ENCODE measurements at places on chromosomes 4 and X.
A peak's percentile ranks its signal among the peaks of the same experiment; 100 is the strongest.

DNA sequence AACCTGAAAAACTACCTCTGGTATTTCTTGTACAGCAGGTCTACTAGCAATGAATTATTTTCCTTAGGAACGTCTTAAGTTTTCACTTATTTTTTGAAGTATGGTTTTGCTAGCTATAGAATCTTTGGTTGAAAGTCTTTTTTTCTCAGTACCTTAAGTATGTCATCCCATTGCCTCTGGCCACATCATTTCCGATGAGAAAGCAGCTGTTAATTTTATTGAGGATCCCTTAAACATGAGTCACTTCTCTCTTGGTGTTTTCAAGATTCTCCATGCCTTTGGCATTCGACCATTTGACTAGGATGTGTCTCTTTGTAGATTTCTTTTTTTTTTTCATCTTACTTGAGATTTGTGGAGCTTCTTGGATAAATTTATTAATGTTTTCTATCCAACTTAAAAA is 803.8 kb upstream of the AMOT start:
- DNase-seq: no peak

DNA sequence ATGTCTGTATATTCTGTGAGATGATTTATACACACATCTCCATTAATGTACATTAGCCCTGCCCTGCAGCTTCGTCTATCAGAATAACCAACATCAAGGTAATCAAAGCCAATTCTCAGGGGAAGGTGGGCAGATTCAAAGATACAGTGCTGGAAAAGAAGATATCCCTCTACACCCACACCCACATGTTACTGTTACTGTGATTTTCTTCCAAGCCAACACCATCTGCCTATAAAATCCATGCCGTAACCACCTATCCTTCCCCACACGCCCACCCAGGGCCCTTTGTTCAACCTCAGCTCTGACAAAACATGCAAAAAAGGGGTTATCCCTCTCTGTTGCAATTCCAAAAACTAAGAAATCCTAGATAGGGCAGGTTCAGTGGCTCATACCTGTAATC is 20.0 kb downstream of the OPHN1 start:
- DNase-seq: no peak

DNA sequence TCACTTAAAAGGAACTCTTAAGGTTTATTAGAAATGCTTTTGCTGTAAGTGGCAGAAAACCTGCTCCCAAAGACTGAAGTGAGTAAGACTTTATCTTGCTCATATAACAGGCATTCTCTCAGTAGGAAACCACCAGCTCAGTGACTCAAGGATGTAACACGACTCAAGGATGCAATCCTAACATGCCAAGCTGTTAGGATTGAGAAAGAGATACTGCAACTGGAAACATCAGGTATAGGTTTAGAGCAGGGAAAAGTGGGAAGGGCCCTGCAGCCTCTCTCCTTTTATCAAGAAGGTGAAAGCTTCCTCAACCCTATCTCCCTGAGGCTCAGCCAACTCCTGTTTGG is 11.9 kb upstream of the SLC9A7 start:
- no peak for DNase-seq

- DNase-seq: no peak
Measured at GRCh38 chr4:675036-675882, 917 bp downstream of the MYL5 start.

DNA sequence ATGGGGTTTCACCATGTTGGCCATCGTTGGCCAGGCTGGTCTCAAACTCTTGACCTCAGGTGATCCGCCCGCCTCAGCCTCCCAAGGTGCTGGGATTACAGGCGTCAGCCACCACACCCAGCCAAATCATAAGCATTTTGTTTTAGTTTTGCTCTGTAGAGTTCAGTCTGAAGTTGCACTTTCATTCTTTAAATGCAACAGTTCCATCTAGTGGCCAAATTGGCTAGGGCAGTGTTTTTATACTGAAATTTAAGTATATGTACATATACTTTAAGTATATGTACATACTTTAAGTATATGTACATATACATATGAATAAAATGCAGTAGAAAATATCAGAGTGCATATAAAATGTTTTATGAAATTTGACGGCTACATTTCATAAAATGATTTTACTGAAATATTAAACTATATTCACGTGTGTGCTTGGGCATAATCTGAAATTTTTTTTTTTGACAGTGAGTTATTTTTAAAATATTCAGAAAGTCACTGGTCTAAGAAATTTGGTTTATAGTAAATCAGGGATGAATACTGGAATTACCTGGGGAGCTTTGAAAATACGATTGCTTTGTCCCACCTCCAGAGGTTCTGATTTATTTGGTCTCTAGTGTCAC is 145.5 kb downstream of the NWD2 start:
- peak; percentile 96 for DNase-seq

GRCh38 chr4:26192899-26193869 is 127.6 kb upstream of the RBPJ start:
- no peak for DNase-seq

DNA sequence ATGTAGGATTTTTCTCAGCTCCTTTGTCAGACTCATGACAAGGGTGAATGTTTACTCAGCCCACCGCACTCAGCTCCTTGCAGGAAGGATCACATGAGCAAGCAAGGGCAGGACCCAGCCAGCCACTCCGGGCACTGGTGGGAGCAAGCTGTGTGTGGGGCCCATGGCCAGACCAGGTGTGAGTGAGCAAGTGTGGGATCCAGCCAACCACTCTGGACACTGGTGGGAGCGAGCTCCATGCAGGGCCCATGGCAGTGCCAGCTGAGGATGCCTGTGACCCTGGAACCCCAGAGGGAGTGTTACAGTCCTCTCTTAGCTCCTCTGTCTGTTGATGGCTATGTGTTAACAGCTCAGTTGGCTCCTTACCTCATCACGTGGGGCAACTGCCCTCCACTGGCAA is 2750.6 kb downstream of the PCDH7 start:
- no peak for DNase-seq

DNA sequence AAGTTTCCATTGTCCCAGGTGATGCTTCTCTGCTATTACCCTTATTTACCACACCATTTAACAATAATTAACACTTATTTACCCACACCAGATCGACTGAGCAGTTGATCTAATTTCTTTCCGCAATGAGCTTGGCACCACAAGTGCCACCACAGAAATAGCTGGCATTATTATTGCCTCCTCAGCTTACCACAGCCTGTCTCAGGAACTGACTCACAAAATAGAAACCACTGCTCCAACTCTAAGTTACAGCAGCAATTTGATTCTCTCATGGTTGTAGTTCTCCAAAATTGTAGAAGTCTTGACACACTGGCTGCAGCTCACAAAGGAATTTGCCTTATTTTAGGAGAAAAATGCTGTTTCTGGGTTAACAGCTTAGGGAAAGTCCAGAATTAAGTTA is 22.5 kb downstream of the ZNF721 start:
- DNase-seq: no peak

DNA sequence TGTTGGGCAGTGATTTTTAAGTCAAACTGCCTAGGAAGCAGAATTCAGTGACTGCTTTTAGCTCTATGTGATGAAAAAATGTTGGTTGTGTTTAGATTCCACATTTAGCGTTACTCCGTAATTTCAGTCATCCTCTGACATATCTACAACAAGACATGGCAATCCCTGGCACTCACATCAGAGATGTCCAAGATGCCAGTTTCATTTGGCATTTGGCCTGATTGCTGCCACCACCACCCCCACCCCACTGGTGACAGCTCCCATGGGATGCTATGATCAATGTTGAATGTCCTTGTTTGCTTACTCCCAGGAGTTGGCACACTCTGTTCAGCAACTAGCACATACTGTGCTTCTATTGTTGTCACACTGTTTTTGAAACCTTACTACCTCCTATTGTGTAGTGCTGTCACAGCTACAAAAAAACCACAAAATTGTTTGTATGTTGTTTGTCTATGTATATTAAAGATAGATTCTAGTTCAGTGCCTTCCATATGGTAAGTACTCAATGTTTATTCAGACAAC is 101.4 kb downstream of the AWAT2 start:
- DNase-seq: no peak

DNA sequence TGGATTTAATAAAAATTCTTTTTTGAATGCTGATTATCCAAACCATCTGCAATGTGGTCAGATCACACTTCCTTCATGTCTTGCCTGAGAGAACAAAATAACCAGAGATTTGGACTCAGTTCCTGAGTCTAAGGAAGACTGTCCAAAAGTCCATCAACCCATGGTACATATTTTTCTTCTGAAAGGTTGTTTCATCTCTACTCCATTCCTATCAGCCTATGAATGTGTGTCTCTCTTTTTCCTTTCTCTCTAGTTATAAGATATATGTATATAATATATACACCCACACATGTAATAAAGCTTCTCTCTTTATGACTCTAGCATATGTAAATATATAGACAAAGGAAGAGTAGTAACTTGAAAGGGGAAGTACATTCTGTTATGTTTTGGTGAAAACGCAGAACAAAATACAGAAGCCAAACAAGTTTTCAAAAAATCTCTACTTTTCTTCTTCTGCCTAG is 226.9 kb downstream of the ARHGAP24 start:
- peak; percentile 81 for DNase-seq

- no peak for DNase-seq
Measured at GRCh38 chr4:20490734-20491133, 209.5 kb upstream of the PACRGL start.

DNA sequence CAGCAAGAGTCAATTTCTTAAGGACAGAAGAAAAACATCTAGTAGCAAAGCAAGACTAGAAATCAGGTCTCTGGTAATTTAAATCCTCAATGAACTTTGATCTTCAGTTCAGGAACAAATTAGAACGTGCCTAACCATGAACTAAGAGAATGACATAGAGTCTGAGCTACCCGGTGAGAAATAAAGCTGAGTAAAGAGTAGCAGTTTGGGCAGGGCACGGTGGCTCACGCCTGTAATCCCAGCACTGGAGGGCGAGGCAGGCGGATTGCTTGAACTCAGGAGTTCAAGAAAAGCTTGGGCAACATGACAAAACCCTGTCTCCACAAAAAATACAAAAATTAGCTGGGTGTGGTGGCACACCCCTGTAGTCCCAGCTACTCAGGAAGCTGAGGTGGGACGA is 37.7 kb downstream of the ACE2 start:
- no peak for DNase-seq

DNA sequence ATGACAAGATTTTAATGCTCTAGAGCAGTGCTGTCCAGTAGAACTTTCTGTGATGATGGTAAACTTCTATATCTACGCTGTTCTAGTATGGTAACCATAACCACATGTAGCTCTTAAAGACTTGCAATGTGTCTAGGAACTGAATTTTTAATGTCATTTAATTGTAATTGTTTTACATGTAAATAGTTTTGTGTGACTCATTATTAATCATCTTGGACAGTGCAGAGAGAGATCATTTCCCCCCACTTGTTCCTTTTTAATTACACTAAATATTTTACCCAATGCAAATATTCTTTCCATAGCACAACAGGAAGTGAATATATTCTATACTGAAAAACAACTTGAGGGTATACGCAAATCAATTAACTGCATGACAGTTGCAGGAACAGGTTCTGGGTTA is 5.8 kb downstream of the ATG4A start:
- no peak for DNase-seq

GRCh38 chr4:184664445-184665210 is 15.1 kb downstream of the PRIMPOL start:
- DNase-seq: peak; percentile 36

- peak; percentile 87 for DNase-seq
Measured at GRCh38 chrX:154490414-154491083, at the start of gene SLC10A3. TSS of gene SLC10A3 (minus strand) at chrX:154490629. CDS start at chrX:154488940, 1,689 bp downstream.

- peak; percentile 13 for DNase-seq
Measured at GRCh38 chr4:74934016-74934831, 1.3 kb downstream of the PARM1 start.

- no peak for DNase-seq
Measured at GRCh38 chr4:2837110-2837903, 6.3 kb upstream of the ADD1 start.

- DNase-seq: no peak
Measured at GRCh38 chr4:170652571-170652970, 562.8 kb upstream of the AADAT start.

- no peak for DNase-seq
Measured at GRCh38 chr4:163391756-163392155, 48.1 kb downstream of the NPY5R start.

- no peak for DNase-seq
Measured at GRCh38 chrX:24184018-24184417, 34.5 kb downstream of the ZFX start.

DNA sequence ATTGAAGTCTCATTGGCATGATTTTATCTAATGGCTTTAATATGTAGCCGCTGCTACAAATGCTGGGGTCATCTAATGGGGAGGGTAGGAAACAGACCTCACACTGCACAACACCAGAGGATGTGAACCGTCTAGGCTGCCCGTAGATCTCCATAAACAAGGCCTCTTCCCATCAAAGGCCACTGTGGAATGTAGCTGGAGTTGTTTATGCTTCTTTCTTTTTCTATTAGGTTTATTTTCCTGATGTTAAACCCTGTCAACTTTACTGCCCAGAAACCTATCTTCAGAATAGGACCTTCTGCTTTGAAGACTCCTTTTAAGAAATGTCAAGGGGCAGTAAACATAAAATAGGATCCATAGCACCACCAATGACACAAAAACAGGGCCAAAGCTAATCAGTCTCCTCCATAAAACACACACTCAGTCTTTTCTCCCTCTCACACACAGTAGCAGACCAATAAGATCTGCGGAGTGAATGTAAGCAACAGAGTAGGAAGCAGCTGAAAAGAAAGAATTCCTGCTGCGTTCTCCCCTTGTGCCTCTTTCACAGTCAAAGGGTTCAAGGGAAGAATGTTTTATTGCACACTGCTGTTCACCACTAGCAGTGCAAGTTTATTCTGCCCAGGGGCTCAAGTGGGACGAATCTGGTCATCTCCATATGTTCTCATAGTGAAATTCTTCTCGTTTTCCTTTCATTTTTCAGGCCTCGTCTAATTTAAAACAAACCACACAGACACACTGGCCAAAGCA is 72.2 kb downstream of the MAML3 start:
- no peak for DNase-seq

- no peak for DNase-seq
Measured at GRCh38 chr4:4599481-4600275, 57.8 kb upstream of the STX18 start.

DNA sequence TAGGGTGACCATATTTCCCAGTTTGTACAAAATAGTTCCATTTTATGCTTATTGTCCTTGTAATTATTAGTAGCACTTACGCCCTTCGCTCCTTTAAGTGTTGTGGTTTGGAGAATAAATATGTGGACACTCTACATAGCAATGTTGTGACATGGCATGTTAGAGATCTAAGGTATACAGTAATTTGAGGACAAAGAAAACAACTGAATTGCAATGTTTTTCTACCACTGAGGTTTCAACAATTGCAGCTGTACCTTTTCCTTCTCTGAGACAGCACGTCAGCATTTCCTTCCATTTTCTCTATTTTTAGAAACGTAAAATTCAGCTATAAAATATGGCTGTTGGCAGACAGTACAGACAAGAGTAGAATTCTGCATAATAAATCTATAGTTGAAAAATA is 323.1 kb downstream of the MAPK10 start:
- no peak for DNase-seq

DNA sequence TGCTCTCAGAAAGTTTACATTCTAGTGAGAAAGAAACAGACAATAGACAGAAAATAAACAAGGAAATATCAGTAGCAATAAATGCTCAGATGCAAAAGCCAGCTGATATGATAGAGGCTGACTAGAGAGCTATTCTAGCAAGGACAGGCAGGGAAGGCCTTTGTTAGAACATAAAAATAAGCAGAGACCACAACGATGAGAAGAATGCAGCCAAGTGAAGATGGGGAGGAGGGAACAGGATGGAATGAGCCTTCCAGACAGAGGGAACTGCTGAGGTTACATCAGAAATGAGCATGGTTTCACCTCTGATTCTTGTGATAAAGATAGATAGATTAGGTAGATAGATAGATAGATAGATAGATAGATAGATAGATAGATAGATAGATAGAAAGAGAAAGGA is 7.6 kb upstream of the SOWAHB start:
- DNase-seq: no peak

Measured in inflammatory macrophage treated with lipopolysaccharide for 1 hour (primary cell).